ENCODE measurements at places on chromosomes 16 and 17. TPM values are rescaled to one million over a fixed set of nuclear protein-coding genes. Genes with fewer than 3 reads are reported as not detected.
A peak's percentile ranks its signal among the peaks of the same experiment; 100 is the strongest.

- DNase-seq: peak; percentile 56
Observed at GRCh38 chr17:16298140-16298662, 55.1 kb downstream of the CENPV start.

Gene SLC16A3
- 148 TPM for total RNA-seq

- DNase-seq: no peak
Observed at GRCh38 chr17:82440991-82441627, 9.4 kb downstream of the CYBC1 start.

Gene MAF
- 12.3 TPM for total RNA-seq

Gene NPIPA3
- total RNA-seq: 0.49 TPM

Gene KRTAP17-1
- not detected for total RNA-seq

DNA sequence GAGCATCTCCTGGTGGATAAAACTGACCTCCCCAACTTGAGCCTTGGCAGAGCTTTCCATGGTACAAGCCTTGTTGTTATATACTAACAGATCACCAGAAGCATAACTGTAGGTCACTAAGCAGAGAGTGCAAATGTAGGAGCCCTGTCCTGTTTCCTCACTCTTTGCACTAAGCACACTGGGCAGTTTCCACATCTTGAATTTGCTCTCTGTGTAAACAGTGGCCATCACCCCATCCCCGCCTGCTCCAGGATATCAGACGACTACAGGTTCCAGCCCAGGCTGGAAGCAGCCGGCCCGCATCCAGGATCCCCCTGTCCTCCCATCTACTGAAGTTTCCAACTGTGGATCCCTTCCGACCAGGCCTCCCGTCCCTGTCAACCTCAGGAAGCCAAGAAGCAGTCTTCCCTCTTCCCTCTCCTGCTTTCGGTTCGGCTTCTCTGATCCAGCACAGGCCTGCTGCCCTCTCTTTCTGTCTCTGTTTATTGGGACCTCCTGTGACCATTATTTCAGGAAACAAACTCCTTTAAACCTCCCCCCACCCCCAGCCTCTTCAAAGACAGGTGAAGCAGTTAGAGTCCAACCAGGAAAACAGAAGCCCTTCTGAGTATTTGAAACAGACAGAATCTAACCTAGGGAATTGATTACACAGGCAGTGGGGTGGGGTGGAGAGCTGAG is 22.6 kb upstream of the CACNG4 start:
- no peak for DNase-seq

DNA sequence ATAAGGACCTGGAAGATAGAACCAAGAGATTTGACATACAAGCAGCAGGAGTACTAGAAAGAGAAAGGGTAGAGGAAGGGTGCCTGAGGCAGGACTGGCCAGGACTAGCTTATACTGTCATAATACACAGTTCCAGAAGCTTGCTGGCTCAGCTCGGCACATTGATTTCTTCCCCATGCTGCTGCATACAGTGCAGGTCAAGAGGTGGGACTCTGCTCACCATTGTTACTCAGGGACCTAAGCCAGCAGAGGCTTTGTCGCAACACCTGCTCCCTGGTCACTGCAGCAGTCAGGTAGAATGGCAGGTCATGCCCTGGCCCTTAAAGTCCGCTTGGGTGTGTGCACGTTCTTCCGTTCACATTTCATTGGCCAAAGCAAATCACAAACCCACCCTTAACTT is 32.8 kb downstream of the LDHD start:
- DNase-seq: no peak

- peak; percentile 43 for DNase-seq
Observed at GRCh38 chr16:86018487-86018886, 119.5 kb downstream of the IRF8 start.

DNA sequence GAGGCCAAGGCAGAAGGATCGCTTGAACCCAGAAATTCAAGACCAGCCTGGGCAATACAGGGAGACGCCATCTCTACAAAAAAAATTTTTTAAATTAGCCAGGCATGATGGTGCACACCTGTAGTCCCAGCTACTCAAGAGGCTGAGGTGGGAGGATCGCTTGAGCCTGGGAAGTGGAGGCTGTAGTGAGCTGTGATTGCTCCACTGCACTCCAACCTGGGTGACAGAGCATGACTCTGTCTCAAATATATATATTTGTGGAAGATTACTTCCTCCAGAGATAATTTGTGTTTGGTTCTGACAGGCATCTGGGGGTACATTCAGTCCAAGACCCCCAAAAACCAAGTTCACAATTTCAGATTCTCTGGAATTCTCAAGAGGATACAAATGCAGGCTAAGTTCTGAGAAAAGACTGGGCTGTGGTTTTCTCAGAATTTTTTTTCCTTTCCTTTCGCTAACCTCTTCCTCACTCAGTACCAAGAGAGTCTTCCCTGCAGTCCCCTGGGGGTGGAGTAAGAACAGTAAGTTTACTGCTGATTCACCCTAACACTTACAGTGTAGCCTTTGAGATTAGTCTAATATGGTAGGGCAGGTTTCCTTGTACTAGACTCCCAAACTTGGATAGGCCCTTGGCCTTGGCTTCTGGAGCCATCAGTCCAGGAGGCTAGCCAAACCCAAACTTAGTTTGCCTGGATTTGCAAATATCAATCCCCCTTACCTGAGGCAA is 15.1 kb downstream of the GSDMB start:
- DNase-seq: no peak

Gene GGT6
- total RNA-seq: 158 TPM

- DNase-seq: no peak
Observed at GRCh38 chr17:34300652-34301370, 15.3 kb downstream of the CCL11 start.

GRCh38 chr17:46814446-46814845 is 4.0 kb downstream of the WNT3 start:
- DNase-seq: no peak

Gene ABCA6
- total RNA-seq: 5.9 TPM

GRCh38 chr16:2977440-2977839 is 2.8 kb downstream of the PKMYT1 start:
- DNase-seq: peak; percentile 71

GRCh38 chr16:24445216-24445615 is 94.2 kb upstream of the RBBP6 start:
- DNase-seq: no peak

GRCh38 chr17:29732613-29733012 is 109.9 kb upstream of the CORO6 start:
- no peak for DNase-seq

- no peak for DNase-seq
Observed at GRCh38 chr16:74580833-74581232, 26.1 kb downstream of the GLG1 start.

Gene ANTKMT
- 42.1 TPM for total RNA-seq

DNA sequence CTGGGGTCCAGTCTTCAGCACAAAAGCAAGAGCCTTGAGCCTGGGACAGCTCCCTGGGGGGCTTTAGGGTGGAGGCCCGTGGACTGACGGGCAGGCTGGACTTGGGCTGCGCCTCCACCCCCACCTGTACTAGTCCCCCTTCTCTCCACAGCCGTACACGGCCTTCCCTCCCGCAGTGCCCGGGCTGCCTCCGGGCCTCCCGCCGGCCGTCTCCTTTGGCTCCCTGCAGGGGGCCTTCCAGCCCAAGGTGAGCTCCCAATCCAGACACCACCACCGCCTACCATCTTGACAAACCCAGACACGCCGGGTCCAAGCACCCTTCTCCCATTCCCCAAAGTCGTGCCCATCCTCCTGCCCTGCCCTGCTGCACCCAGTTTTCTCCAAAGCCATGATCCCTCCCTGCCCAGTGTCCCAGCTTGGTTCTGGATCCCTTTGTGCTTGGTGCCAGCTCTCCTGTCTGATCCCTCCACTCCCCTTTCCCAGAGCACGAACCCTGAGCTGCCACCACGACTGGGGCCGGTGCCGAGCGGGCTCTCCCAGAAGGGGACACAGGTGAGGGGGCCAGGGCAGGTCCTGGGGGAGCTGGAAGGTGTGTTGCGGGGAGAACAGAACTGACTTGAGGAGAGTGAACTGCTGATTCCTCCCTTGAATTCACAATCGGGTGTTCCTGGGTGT is 7.1 kb downstream of the FBRS start:
- DNase-seq: no peak

Gene TNFRSF17
- total RNA-seq: 1.3 TPM

DNA sequence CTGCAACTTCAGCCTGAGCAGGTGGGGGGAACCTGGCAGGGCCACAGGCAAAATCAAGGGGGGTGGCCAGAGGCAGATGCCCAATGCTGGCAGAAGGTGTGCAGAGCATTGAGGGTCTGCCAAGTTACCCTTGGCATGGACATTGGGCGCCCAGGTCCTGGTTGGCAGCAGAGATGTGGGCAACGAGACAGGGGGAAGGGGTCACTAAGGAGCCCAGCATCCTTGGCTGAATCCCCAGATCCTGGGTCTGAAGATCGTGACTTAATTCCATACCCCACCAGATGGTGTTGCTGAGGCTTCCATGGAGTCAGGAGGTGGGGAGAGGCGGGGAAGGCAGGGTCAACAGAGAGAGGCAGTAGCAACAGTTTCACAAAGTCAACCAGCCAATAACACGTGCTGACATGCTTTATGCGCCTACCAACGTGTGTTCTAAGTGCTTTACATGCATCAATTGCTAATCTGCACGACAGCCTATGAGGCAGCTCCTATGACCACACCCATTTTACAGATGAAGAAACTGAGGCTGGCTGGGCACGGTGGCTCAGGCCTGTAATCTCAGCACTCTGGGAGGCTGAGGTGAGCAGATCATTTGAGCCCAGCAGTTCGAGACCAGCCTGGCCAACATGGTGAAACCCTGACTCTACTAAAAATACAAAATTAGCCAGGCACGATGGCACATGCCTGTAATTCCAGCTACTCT is 83.3 kb downstream of the GSG1L start:
- no peak for DNase-seq

Gene KRT31
- total RNA-seq: not detected

DNA sequence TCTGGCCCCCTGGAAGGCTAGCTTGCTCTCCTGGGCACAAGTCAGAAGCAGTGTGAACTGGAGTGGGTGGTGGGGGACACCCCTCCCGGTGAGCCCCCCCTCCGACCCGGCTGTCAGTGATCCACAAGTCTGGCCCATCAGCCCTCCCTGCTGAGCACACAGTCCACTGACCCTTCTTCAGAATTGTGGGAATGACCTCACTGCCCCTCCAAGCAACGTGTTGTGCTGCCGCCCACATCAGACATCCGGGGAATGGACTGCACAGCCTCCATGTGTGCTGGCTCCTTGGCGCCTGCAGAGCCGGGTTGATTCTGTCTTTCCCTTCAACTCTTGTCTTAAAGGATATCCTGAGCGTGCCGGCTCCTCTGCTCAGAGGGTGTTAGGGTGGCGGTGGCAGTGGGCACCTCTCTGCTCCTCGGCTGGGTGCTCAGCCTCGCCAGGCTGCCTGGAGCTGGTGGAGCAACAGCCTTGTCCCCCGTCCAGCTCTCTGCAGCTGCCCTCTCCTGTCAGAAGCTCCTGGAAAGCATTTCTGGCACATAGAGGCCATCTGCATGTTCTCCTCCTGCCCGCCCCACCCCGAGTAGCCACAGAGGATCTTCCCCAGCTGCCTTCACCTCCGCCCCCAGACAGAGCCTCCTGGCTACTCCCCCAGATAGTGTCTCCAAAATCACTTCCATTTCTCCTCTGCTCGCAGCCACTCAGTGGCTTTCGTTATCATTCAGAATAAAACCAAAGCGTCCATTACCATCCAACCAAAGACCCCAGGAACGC is 19.8 kb downstream of the NPTX1 start:
- DNase-seq: no peak

GRCh38 chr17:1645207-1646171 is at the start of gene SCARF1:
Gene SCARF1 (minus strand): TSS chr17:1645732. CDS start chr17:1645697, 35 bp downstream.
- DNase-seq: no peak

DNA sequence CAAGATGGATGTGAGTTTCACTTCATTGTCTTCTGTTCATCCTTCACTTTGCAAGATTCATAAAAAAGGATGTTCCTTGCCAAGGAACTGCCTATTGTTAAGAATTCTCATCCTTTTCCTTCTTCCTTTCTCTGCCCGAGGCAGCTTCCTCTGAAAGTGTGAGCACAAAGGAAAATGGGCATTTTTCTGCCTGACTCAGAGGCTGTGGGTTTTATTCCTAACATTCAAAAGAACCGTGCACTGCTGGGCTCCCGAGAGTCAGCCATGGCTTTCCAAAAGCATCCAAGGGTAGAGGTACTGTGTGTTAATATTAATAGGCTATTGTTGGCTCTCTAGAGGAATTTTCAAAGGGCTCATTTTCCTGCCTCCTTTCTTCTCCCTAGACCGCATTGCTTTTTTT is 289.4 kb downstream of the ABCC12 start:
- DNase-seq: no peak

Gene HNF1B
- 34.8 TPM for total RNA-seq

Gene SMTNL2
- total RNA-seq: not detected

DNA sequence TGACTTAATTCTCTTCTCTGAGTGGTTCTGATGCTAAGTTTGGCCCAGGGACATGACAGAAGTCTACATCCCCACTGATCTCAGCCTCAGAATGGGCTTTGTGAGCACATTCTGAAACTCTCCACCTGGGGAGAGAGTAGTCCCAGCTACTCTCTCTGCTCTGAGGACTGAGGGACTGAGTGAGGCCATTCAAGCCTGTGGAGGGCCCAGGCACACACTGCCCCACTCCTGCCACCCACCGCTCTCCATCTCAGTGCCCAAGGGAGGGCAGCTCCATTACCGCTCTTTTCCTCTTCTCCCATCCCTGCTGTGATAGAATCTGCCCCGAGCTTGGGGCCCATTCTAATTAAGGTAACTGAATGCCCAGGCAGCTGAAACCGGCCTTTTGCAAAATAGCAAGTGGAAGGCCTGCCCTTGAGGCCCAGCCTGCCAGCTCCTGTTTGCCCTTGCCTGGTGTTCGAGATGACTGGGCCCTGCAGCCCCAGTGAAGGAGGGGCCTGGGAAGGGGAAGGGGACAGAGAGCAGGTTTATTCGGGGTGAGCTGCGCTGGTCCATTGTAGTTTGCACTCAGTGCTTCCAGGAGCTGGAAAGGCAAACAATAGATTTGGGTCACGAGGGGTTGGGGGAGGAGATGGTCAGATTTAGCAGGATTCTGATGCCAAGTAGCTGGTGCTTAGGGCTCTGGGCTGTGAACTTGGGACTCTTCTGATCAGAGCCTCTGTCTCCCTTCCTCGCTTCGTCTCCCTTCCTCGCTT is 76.2 kb downstream of the RAB11FIP4 start:
- DNase-seq: no peak

DNA sequence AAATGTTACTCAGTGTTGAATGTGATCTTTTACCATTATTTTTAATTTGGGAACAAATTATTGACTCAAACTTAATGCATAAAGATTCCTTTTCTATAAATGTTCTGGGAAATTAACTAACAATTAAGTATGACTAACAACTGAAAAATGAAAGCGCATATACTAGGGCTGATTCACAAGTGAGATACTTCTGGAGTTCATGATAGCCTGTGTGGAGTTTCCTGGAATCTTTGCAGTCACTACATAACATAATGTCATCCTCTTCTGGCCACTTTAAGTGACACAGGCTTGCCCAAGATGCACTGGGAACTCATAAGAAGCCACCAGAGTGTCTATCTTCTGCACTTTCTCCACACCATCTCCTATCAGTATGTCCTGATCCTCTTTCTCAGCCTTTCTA is 450.3 kb upstream of the CDH11 start:
- DNase-seq: no peak

Measured in colonic mucosa (tissue), 4 donors.